ENCODE measurements at places on chromosomes 7 and 10. TPM values are rescaled to one million over a fixed set of nuclear protein-coding genes. Genes with fewer than 3 reads are reported as not detected.

The PTPRZ1 gene
- 33.2 TPM for total RNA-seq

The CRYGN gene
- not detected for total RNA-seq

The SFTPA1 gene
- not detected for total RNA-seq

The MYO3A gene
- total RNA-seq: not detected

The FAM221A gene
- 0.08 TPM for total RNA-seq
